Effector memory CD8-positive, alpha-beta T cell (primary cell): ENCODE measurements at places on chromosomes 6 and 20.

GRCh38 chr6:137247724-137248123, 28.5 kb upstream of the IFNGR1 start:
- DNase-seq: no peak

DNA sequence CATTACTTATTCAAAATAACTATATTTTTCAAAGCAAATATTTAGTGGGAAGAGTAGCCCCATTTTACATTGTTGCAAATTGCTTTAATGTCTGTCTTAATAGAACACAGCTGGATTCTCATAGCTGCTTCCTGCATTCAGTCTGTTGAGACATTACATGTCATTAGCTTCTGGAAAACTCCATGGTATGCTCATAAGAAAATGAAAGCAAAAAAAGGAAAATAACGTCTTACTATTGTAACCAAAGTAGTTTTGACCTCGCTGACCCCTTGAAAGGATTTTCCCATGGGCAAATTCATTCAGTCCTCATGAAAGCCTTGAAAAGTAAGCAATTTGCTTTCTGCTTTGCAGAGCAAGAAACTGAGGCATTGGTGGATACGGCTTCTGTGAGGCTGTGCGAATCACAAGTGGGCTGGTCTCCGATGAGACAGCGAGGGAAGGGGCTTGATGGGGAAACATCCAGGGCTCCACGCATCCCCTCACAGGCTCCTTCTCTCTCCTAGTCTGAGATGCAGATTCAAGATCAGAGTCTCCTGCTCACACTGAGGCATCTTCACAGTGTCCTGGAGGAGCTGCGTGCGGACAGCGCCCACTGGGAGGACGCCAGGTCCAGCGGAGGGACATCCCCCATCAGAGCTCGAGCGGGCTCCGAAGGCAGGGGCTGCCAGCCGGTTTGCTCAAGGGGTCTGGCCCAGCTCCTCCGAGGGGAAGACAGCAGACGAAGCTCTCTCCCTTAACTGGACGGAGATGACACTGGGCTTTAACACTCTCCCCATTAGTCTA, 3.3 kb downstream of the C20orf202 start:
- DNase-seq: no peak

DNA sequence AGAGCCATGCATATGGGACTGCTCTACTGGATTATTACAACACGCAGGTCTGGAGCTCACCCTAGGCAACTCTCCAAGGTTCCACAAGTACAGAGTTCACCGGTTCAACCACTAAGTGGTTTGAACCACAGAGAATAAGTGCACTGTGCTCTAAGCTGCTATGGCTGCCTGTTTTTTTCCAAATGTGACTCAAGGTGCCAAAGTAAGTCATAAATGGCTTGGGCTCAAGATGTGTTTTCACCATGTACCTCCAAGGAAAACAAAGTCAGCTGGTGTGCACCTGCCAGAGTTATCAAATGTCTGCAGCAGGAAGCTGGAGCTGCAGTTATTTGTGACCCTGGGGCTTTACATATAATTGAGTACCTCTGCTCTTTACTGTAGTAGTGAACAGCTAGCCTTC, 76.7 kb downstream of the PREP start:
- no peak for DNase-seq

GRCh38 chr20:49583669-49584417, 15.9 kb upstream of the PTGIS start:
- no peak for DNase-seq

- DNase-seq: peak; percentile 38
These were observed 16.2 kb downstream of the GABRR2 start for GRCh38 chr6:89298680-89299465.

DNA sequence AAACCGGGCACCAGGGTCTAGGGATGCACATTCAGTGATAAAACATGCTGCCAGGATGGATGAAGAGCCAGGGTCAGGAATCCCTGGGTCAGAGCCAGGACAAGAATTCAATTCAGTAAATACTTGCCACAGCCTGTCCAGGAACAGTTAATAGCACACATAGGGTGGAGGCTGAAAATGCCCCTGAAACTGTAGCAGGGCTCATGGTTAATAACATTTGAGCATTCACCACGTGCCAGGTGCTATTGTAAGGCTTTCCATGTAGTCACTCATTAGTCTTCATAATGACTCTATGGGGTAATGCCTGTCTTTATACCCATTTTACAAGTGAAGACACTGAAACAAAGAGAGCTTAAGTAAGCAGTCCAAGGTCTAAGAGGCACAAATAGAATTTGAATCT, 296.3 kb downstream of the LRFN2 start:
- no peak for DNase-seq

DNA sequence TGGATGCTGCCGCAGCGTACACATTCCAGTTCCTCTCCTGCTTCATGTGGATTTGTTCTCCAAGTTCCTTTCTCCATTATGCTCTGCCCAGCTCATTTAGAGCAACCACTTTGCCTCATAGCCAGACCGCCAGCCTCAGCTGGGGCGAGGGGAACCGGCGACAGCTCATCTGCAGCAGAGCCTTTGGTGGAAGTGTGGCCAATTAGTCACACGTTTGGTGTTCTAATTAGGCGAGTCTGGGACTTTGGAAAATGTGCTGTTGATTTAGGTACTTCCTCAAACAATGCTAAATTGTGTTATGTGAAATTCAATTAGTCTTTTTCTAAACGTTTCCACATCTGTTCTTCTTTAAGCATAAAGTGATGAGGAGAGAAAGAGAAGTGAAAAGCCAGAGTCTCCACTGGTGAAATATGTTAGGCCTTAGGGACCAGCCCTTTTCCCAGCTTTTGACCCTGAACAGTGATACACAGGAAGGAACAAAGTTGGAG, 217.9 kb downstream of the TBX18 start:
- DNase-seq: no peak

- DNase-seq: no peak
These were observed 37.6 kb upstream of the CD83 start for GRCh38 chr6:14079971-14080370.

DNA sequence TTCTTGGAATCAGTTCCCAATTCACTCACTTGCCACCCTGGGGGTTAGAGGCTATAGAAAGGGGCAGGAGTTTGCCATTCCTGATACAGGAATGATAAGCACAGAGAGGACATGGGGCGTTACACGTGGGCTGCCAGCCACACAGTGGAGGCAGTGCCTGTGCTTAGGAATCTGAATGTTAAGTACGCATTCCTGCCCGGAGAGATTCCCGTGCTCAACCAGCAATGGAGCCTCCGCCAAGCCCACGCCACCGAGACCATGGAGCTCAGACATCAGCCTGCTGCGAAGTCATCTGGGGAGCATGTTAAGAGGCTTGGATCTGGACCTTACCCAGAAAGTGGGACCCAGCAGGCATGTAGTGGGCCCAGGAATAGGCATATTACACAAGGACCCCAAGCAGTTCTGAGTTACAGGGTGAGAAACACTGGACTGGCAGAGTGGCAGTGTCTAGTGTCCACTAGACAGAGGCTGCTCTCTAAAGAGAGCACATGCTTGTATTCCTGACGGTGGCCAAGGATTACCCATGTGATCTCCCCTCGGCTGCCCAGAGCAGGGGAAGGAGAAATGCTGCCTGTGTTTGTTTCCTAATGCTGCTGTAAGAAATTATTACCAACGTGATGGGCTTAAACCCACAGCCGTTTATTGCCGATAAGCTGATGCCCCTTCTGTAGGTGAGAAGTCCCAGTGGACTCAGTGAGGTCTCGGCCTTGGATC, 138.2 kb downstream of the BMP7 start:
- no peak for DNase-seq
